ENCODE measurements at places on chromosomes 12 and 14.

DNA sequence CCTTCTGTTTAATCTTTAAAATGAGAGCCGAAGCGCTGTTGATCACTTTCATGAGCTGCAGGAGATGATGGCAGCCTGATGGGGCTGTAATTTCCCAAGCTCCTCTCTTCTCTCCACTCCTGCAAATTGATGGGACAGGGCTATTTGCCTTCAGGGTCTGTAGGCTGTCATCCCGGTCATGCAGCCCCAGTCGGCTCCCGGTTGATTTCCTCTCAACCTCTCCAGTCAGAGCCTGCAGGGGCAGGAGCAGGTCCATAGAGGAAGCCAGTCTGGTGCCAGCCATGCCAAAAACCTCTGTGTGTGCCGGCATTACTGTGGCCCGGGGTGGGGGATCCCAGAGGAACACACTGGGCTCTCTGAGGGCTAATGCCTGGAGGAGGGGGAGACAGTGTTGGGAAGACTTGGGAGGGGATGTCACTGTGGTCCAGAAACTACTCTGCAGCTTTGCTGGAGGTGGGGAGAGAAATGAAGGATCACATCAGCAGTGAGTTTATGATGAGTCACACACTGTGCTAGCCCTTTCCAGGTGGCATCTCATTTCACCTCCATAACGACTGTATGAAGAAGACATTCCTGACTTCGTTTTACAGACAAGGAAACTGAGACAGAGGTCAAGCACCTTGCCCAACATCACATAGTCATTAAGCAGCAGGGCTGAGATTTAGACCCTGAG, 46.5 kb upstream of the PRIMA1 start:
- DNase-seq: no peak

- DNase-seq: no peak
Observed at GRCh38 chr12:66203820-66204219, 14.8 kb downstream of the IRAK3 start.

GRCh38 chr14:68856572-68856971, 63.7 kb upstream of the ZFP36L1 start:
- DNase-seq: no peak

DNA sequence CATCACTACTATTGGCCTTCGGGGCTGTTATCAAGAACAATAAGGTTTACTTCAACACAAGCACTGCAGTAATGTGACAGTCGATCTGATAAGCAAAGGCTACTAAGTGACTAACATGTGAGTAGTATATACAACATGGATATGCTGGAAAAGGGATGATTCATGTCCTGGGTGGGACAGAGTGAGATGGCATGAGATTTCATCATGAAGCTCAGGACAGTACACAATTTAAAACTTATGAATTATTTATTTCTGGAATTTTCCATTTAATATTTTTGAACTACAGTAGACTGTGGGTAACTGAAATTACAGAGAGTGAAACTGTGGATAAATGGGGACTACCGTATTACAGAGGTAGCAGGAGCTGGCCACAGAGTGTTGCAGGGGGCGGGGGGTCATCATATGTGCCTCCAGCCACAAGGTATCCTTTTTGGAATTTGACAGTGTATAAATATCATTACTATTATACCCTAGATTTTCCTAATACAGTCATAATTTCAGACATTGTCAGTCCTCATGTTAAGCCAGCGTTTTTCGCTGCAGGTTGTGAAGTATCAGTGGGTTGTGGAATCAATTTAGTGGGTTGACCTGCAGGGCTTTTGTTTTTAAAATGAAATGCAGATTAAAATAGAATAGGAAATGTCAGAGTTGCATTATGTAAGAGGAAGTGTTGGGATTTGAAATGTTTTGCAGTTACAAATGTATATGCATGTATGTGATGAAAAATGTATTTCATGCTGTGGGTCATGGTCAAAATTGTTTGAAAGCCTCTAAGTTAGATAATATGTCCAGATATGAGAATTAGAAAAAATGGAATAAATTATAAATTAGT, 148.0 kb upstream of the NUDT4 start:
- no peak for DNase-seq

DNA sequence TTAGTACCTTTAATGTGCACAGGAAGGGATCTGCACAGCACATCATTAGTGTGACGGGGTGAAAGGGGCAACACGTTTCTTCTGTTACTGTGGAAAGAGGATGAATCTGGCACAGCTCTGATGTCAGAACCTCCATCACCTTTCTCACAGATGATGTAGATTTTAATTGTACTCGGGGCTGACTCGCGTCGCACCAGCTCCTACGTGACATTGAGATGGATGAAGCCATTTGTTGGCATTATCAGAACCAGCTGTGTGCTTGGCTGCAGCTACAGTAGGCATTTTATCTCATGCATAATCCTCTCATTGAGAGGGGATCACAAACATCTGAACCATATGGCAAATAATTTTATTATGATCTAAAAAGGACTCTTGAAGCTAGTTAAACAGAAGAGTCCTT, 173.6 kb downstream of the PDZRN4 start:
- no peak for DNase-seq

DNA sequence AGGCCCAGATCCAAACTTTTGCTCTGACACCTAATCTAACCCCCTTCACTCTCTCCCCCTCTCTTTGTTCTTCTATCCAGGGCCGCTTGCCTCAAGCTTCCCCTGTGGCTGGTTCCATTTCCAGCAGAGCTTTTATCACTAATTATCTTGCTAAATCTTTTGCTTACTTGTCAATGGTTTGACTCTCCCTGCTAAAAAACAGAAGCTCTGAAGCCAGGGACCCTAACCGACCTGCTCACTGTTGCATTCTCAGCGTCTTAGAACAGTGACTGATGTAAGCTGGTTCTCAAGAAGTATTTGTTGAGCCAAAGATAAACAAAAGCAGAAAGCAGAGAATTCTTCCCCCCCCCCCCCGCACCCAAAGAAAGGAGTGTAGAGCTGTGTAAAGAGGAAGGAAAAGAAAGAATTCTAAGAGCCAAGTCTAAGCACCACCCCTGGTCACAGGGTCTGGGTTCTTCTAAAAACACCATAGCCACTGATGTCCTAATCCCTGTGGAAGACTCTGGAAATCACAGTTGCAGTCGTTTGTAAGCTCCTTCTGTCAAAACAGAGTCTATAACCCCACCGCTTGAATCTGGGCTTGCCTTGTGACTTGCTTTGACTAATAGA, 385.8 kb downstream of the MED13L start:
- no peak for DNase-seq

DNA sequence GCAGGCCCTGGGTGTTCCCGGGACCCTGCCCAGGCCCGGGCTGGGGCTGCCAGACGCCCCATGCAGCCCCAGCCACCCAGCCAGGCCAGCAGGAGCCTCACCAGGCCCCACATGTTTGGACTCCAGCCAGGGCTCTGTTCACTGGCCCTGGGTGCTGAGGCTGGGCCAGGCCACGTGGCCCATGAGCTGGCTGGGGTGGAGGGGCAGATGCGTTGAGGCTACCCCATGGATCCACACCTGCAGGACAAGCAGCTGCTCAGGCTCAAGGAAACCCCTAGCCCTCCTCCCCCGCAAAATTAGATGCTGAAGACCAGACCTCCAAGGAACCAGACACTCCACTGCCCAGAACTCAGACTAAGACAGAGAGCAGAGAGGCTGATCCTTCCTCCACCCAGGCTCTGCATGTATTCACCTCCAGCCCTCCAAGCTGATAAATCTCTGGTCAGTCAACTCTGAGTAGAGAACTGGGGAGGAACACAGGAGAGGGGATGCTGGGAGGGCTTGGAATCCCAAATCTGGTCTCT, 1.6 kb downstream of the CDH24 start:
- DNase-seq: no peak

- no peak for DNase-seq
Observed at GRCh38 chr14:105894125-105894977, 368.0 kb downstream of the TMEM121 start.
